Gastroesophageal sphincter (tissue), 4 donors: ENCODE measurements at places on chromosomes 1 and 21. TPM values are rescaled to one million over a fixed set of nuclear protein-coding genes. Genes with fewer than 3 reads are reported as not detected.

GRCh38 chr1:224170343-224170742 is 12.7 kb upstream of the DEGS1 start:
- no peak for ATAC-seq

DNA sequence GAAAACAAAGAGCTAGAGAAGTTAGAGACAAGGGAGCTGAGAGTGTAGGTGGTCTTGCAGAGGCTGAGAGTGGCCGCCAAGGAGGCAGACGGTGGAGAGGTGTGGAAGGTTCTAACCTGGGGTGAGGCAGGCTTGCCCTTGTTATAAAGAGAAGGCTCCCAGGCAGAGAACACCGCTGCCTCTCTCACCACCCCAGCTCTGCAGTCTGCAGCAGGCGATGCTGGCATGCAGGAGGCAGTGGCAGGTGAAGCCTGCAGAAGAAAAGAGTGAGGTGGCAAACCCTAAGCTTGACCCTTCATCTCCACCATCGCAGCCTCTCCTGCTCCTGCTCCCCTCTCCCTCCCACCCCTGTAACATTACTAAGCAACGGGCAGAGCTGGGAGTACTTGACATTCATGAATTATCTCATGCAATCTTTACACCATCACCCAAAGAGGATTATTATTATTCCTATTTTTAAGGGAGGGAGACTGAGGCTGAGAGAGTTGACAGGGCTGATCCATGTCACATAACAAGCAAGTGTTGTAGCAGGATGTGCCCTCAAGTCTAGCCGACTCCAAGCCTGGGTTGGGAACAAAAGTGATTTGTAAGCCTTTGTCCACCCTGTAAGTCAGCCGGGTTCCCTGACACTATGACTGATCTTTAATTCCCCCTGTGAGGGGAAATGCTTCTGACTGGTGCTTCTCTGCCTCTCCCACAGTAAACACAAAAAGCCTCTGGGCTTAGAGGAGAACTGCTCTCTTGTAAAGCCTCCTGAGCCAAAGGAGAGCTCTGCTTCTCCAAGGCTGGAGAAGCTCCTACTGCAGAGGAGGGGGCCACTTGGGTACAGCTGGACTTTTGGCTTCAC is 36.1 kb downstream of the KANK4 start:
- ATAC-seq: no peak

Gene KIF26B
- 0.62 TPM for total RNA-seq

Gene AKR7A3
- 0.84 TPM for total RNA-seq

Gene SPSB1
- total RNA-seq: 94.9 TPM
